Activated CD8-positive, alpha-beta memory T cell treated with anti-CD3 and anti-CD28 coated beads, Interleukin-2, amount 10 ng/mL, durations not matched to agents 7 days and 5 days (primary cell): ENCODE measurements at places on chromosomes 3 and 15. TPM values are rescaled to one million over a fixed set of nuclear protein-coding genes. Genes with fewer than 3 reads are reported as not detected.

- H3K27ac ChIP-seq: peak overlapping the region; percentile 9
- no peak for DNase-seq
- peaks cover 19% of the 10 kb centered on the region for H3K4me1 ChIP-seq
- no peak overlapping the region for H3K4me3 ChIP-seq
- H3K36me3 ChIP-seq: no peaks in the 10 kb centered on the region
- H3K27me3 ChIP-seq: no peaks in the 10 kb centered on the region
Measured at GRCh38 chr15:78762985-78763795, 48.1 kb downstream of the ADAMTS7 start.

GRCh38 chr15:39125226-39125625 lies 455.7 kb upstream of the THBS1 start:
- no peaks in the 10 kb centered on the region for H3K36me3 ChIP-seq
- H3K27me3 ChIP-seq: peaks cover 29% of the 10 kb centered on the region
- no peak overlapping the region for H3K4me3 ChIP-seq
- H3K4me1 ChIP-seq: peaks cover 16% of the 10 kb centered on the region
- DNase-seq: no peak

STXBP5L gene
- total RNA-seq: not detected

TMEM45A gene
- 0.89 TPM for total RNA-seq

PRR23B gene
- total RNA-seq: not detected

GRCh38 chr3:183857863-183858262 lies 26.8 kb downstream of the PARL start:
- H3K4me1 ChIP-seq: peaks cover 2% of the 10 kb centered on the region
- H3K4me3 ChIP-seq: no peak overlapping the region
- peaks cover 39% of the 10 kb centered on the region for H3K36me3 ChIP-seq
- DNase-seq: no peak
- H3K27ac ChIP-seq: no peak overlapping the region

TXNRD3 gene
- 1.6 TPM for total RNA-seq

GOLGA6B gene
- total RNA-seq: not detected

GRCh38 chr15:55270291-55270690 lies 19.3 kb downstream of the RAB27A start:
- H3K27ac ChIP-seq: peak overlapping the region; percentile 98
- H3K4me1 ChIP-seq: peaks cover 90% of the 10 kb centered on the region
- peaks cover 57% of the 10 kb centered on the region for H3K36me3 ChIP-seq
- peak overlapping the region; percentile 73 for H3K4me3 ChIP-seq

DNA sequence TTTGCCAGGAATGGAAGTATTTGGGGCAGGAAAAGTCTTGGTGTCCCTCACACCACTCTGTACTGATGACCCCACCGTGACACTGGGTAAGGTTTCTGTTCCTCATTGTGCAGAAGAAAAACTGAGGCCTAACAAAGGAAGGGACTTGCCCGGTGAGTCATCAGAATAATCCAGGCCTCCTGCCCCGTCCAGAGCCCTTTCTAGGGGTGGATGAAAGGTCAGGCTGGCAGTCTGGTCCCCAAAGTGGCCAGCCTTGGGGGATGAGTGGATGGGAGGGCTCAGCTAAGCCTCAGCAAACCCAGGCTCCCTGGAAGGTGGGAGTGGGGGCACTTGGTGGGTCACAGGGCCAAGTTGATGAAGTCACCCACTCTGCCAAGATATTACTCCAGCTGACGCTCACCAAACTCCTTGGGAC lies 2.3 kb upstream of the DNAH1 start:
- H3K4me3 ChIP-seq: no peak overlapping the region
- H3K36me3 ChIP-seq: no peaks in the 10 kb centered on the region
- no peaks in the 10 kb centered on the region for H3K27me3 ChIP-seq
- DNase-seq: no peak

AMOTL2 gene
- total RNA-seq: not detected

DNA sequence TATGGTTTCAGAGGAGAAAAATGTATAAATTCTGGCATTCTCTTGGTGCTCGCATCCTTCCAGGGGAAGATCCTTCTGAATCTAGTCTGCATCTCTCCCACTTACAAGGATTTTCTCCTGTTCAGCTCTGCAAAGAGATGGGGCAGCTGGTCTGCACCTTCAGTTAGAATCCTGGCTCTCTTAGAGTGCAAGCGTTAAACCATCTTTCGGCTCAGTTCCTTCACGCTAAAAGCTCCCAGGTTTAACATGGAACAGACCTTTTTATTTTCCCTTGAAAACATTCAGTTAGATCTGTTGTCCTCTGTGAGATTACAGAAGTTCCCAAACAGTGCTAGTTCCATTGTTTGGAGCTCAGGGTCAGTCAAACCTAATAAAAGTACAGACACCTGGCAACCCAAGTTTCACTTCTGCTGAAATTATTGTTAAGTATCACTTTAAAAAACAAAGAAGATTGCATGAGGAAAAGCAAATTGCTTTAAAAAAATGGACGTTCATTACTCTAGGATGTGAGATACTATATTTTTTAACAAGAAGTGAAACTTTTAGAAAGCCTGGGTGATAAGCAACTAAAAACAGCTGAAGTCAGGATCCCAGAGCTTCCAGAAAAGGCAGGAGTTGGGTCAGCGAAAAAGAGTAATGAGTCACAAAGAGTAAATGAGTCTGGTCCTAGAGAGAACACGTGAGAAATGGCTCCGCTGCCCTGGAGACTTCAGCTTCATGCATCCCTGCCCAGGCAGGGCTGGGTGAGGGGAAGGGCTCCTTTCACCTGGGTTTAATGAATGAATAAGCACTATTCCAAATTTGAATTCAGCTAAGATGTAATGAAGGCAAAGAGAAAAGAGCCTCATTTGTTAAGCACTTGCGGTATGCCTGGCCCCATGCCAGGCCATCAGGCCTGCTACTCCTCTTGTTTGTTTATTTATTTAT lies 63.3 kb downstream of the ABTB1 start:
- H3K4me3 ChIP-seq: no peak overlapping the region
- H3K36me3 ChIP-seq: no peaks in the 10 kb centered on the region
- peaks cover 12% of the 10 kb centered on the region for H3K4me1 ChIP-seq
- no peak for DNase-seq
- peaks cover 18% of the 10 kb centered on the region for H3K27me3 ChIP-seq
- H3K27ac ChIP-seq: no peak overlapping the region

DNA sequence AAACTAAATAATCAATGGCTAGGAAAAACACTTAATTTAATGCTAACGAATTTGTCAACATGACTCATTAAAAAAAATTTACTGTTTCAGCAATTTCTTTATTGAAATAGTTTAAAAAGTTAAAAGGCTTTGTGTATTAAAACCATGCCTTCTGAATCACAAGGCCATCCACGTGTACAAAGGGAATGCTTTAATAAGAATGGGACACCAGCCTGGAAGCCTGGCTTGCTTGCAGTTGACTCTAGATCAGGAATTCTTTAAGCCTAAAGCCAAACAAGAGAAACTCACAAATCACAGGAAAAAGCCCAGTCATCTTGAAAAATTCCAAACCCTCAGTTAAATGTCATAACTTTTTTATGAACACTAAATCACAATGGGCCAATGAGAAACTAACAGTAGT lies 137.6 kb downstream of the PEAK1 start:
- H3K27ac ChIP-seq: no peak overlapping the region
- no peaks in the 10 kb centered on the region for H3K27me3 ChIP-seq
- H3K36me3 ChIP-seq: peaks cover 5% of the 10 kb centered on the region

DNA sequence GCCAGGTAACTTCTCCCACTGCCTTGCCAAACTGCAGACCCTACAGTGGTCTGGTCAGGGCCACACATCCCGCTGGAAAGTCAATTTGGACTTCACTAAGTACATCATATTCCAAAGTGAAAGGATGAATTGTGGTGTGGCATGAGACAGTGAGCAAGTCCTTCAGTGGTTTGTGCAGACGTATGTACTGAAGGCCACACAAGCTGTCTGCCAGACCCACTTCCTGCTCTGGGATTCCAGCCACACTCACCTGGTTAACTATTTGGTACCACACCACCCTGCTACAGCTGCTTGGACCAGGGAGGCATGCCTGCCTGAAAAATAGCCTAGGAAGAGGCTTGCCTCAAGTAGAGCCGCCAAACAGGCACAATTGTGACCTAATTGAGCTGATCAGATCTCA lies 94.1 kb upstream of the STRIT1 start:
- peaks cover 12% of the 10 kb centered on the region for H3K27me3 ChIP-seq
- H3K27ac ChIP-seq: no peak overlapping the region
- H3K4me3 ChIP-seq: no peak overlapping the region
- no peaks in the 10 kb centered on the region for H3K4me1 ChIP-seq
- DNase-seq: no peak

- H3K4me3 ChIP-seq: no peak overlapping the region
- H3K27me3 ChIP-seq: peaks cover 36% of the 10 kb centered on the region
- H3K4me1 ChIP-seq: no peaks in the 10 kb centered on the region
- no peak for DNase-seq
- no peak overlapping the region for H3K27ac ChIP-seq
Measured at GRCh38 chr15:100958326-100959065, 39.3 kb downstream of the LRRK1 start.

METTL6 gene
- 18.3 TPM for total RNA-seq

- no peak overlapping the region for H3K4me3 ChIP-seq
- peaks cover 4% of the 10 kb centered on the region for H3K27me3 ChIP-seq
- H3K36me3 ChIP-seq: no peaks in the 10 kb centered on the region
Measured at GRCh38 chr3:19074257-19074900, 73.9 kb upstream of the KCNH8 start.

DNA sequence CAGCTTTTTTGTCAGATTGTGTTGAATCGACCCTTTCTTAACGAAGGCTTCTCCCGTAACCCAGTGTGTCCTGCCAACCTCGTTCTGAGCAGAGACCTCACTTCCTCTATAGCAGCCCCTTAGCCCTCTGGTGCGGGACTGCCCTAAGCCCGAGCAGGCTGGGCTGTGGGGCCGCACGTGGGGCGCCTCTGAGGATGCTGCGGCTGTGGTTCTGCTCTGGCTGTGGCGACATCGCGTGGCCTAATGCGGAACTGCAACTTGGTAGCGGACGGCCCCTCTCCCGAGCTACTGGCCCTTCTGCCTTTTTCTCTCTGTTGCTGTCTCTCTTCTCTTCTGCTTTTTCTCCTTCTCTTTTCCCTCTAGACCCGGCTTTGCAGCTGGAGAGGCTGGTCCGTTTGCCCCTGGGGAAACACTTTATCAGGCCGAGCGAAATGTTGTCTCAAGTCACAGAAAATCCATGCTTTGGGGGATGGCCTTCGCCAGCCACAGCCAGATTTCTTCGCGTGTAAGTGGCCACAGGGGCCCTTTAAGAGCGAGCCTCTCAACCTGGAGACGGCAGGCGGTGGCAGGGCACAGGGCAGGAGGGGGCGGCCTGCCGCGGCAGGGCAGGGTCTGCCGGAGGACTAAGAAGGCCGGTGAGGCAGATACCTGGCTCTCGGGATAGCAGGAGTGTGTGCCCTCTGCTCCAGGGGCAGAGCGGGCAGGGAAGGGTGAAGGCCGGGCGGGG lies 19.4 kb upstream of the KIF23 start:
- peaks cover 10% of the 10 kb centered on the region for H3K27me3 ChIP-seq
- no peak overlapping the region for H3K4me3 ChIP-seq
- H3K36me3 ChIP-seq: no peaks in the 10 kb centered on the region
- DNase-seq: peak; percentile 83

GRCh38 chr3:63993653-63994079 lies 29.6 kb downstream of the PSMD6 start:
- peak overlapping the region; percentile 25 for H3K27ac ChIP-seq
- H3K36me3 ChIP-seq: peaks cover 59% of the 10 kb centered on the region
- H3K4me1 ChIP-seq: peaks cover 7% of the 10 kb centered on the region
- no peak overlapping the region for H3K4me3 ChIP-seq

DNA sequence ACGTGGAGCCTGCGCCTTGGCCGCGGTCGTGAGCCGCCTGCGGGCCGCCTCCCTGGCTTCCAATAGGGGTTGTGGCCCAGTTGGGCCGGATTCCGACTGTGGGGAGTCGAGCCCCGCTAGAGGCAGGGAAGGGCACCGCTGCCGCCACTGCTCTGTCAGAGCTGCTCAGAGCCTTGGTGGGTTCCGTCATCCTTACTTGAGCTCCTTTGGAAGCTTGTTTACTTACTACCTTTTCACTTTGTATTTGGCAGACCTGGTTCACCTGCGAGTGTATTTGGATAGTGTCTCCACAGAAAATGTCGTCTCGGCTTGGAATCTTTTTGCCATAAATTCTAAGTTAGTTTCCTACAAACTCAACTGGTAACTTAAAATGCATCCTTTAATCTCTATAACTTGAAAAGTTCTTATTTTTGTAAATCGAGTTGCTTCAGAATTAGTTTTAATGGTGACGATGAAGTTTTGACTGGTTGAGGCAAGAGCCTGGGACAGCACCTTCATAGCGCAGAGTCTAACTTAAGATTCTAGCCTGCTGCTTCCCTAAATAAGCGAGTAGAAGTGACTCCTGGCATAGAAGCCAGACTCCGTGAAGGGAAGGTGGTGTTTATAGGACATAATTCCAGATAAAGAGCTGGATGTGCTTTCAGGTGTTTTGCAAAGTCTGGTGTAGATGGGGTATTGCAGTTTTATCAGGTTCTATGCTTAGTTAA lies 800 bp downstream of the DAG1 start:
- H3K27me3 ChIP-seq: no peaks in the 10 kb centered on the region
- no peak for DNase-seq
- H3K4me3 ChIP-seq: peak overlapping the region; percentile 87
- peaks cover 27% of the 10 kb centered on the region for H3K4me1 ChIP-seq

DNA sequence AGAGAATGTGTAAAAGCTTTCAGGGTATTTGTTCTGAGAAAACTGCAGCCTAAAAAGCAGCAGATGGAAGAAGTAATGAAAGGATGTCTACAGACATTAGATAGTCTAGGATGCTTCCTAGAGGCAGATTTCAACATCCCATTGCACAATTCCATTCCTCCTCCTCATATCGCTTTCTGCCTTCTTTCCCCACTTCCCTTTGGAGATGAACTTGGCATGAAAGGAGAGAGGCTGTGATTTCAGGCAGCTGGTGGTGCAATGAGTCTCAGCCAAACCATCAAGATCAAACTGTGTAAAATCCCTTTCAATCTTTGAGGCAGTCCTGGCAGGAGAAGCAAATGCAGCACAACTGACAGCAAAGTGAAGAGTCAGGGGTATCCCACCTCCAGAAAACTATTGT lies 438.7 kb upstream of the KCNMB2 start:
- H3K27ac ChIP-seq: no peak overlapping the region
- no peak overlapping the region for H3K4me3 ChIP-seq
- H3K4me1 ChIP-seq: no peaks in the 10 kb centered on the region
- DNase-seq: no peak

PROS1 gene
- total RNA-seq: 0.84 TPM

SLCO2A1 gene
- not detected for total RNA-seq

FBLN2 gene
- not detected for total RNA-seq

GRCh38 chr3:113620091-113620490 lies 76.4 kb downstream of the USF3 start:
- H3K4me3 ChIP-seq: no peak overlapping the region
- DNase-seq: no peak
- peaks cover 28% of the 10 kb centered on the region for H3K36me3 ChIP-seq

- DNase-seq: no peak
- H3K4me3 ChIP-seq: no peak overlapping the region
- H3K36me3 ChIP-seq: no peaks in the 10 kb centered on the region
- no peak overlapping the region for H3K27ac ChIP-seq
- no peaks in the 10 kb centered on the region for H3K4me1 ChIP-seq
Measured at GRCh38 chr3:8560366-8561007, 58.9 kb downstream of the LMCD1 start.

GRCh38 chr3:39469945-39470344 lies 2.5 kb downstream of the MOBP start:
- peaks cover 25% of the 10 kb centered on the region for H3K27me3 ChIP-seq
- H3K4me3 ChIP-seq: no peak overlapping the region
- H3K36me3 ChIP-seq: no peaks in the 10 kb centered on the region
- no peak for DNase-seq
- no peak overlapping the region for H3K27ac ChIP-seq

- no peaks in the 10 kb centered on the region for H3K27me3 ChIP-seq
- peaks cover 60% of the 10 kb centered on the region for H3K4me1 ChIP-seq
- no peak overlapping the region for H3K4me3 ChIP-seq
- peak overlapping the region; percentile 81 for H3K27ac ChIP-seq
Measured at GRCh38 chr15:74420193-74420905, 13.4 kb downstream of the SEMA7A start.

GRCh38 chr3:128970740-128971047 lies 23.2 kb downstream of the CFAP92 start:
- H3K36me3 ChIP-seq: no peaks in the 10 kb centered on the region
- no peak overlapping the region for H3K27ac ChIP-seq
- peak; percentile 68 for DNase-seq
- H3K4me1 ChIP-seq: peaks cover 13% of the 10 kb centered on the region
- no peak overlapping the region for H3K4me3 ChIP-seq
